NCI-H1048 (cell line): ENCODE measurements at places on chromosomes 4 and X.

DNA sequence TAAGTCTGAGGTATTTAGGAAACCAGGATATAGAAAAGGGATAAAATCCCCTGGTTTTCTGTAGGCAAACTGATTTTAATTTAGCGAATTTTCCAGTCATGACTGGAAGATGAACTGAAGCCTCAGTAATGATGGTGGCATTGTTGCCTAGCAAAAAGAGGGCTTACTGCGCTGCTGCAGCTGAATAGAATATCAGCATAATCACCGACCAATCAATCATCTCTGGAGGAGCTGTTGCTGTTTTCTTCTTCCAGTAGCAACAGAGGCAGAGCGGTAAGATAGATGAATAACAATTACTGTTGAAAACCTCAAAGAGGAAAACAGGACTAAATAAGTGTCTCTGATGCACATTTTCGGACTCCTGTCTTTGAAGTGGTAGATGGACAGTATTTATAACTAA, 86.2 kb downstream of the FAM133A start:
- DNase-seq: no peak

DNA sequence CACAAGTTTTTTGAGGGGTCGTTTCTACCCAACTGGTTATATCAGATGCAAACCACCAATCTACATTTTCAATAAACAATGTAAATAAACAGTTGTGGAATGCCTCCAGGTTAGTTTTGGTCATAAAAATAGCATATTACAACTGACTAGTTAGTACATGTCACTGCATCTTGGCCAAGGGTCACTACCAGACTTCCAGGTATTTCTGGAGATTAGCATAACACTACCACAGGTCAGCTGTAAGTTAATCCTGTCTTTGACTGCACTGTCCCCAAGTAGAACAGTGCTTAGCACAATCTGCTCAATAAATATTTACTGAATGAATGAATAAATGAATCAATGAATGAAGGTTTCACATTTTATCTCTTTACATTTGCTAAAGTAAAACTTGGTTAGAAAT, 64.4 kb downstream of the TBC1D19 start:
- DNase-seq: no peak

- DNase-seq: no peak
These were observed 353.6 kb downstream of the TRIML1 start for GRCh38 chr4:188492886-188493285.

- no peak for DNase-seq
These were observed 115.7 kb upstream of the LSM6 start for GRCh38 chr4:146059865-146060264.

- no peak for DNase-seq
These were observed 22.1 kb upstream of the CEP135 start for GRCh38 chr4:55926610-55927009.

DNA sequence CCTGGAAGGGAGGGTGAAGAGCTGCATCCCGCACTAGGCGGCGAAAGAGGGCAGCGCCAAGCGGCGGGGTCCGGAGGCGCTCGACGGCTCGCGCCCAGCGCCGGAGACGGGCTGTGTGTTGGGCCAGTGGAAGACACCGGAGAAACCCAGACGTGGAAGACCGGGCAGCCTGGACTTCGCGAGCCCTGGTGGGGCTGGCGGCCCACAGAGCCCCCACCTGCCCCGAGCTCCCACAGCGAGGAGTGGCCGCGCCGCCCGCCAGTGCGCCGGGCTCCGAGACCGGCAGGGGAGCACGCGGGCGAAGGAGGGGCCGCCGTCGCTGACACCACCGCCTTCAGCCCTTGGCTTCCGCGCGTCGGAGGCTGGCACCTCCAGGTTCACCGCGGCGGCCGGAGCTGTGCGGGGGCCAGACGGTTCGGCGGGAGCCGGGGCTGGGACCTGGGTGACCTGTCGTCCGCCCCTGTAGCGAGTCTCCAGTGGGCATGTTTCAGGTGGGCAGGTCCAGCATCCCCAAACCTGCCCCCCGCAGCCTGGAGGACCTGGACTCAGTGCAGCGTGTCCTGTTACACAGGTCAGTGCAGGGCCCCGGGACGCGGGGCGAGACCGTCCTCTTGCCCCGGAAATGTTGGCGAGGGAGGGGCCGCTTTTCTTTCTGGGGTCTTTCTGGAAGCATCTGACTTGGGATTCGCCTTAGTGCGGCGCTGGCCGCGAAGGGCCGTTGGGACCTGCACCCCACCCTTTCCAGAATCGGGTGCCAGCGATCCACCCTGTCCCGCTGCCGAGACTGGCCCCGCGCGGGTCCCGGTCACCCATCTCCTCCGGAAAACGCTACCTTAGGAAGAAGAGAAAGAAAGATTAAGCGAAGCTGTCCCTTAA, 9.6 kb upstream of the INTU start:
- DNase-seq: no peak

DNA sequence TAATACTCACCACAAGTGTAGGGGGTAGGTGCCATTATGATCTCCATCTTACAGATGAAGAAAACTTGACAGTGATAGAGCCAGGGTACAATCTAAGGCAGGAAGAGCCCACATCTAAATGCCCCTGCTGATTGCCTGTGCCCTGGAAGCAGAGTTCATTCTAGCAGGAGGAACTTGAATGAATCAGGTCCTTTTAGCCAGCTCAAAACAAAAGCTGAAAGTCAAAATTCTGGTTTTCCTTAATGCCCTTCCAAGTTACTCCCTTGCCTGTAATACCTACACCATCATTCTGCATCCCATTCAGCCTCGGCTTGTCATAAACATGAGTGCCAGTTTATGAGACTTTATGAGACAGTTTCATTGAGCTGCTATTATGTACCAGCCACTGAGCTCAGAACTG, 89.6 kb downstream of the SCD5 start:
- no peak for DNase-seq

- no peak for DNase-seq
These were observed 21.2 kb downstream of the HERC3 start for GRCh38 chr4:88613417-88613875.

DNA sequence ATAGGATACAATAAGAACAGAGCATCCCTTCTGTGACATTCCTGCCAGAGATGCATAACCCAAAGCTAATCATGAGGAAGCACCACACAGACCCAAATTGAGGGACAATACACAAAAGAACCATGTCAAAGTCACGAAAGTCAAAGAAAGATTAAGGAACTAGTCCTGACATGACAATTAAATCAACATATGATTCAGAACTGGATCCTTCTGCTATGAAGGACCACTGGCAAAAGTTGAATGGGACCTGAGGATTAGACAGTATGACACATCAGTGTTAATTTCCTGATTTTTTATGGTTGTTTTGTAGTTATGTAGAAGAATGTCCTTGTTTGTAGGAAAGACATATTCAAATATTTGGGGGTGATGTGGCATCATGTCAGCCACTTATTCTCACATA, 13.9 kb downstream of the ACOT9 start:
- no peak for DNase-seq

DNA sequence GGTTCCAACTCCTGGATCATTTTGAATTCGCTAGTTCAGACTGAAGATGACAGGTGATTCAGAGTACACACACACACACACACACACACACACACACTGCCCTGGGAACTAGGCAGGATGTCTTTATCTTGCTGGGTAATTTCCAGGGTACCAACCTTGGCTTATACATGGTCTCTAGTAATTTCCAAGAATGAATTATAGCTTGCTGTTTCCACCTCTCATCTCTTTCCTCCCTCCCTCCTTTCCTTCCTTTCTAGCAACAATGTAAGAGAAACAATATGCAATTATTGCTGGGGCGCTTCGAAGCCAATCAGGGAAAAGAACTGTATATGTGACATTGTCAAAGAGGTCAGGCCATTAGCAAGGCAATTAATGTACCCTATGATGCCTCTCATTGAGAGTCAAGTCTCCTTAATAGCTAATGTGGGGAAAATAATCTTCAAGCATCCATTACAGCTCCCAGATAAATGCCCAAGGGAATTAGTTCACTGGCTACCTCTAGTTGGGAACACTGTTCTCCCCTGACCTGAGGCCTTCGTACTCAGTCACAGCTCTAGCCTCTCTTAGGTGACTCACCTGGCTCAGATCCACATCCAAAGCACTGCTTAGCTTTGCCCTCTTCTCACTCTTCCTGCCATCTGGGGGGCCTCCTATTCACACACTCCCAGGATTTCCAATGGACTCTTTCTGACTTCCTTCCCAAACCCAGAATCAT, 311.5 kb downstream of the PPP1R2C start:
- DNase-seq: no peak
